GM04504 (cell line): ENCODE measurements at places on chromosomes 13 and 19.

- no peak for DNase-seq
These were observed 471.5 kb downstream of the GPC6 start for GRCh38 chr13:93698016-93698613.

GRCh38 chr13:40975441-40975840 lies 43.7 kb downstream of the ELF1 start:
- no peak for DNase-seq

DNA sequence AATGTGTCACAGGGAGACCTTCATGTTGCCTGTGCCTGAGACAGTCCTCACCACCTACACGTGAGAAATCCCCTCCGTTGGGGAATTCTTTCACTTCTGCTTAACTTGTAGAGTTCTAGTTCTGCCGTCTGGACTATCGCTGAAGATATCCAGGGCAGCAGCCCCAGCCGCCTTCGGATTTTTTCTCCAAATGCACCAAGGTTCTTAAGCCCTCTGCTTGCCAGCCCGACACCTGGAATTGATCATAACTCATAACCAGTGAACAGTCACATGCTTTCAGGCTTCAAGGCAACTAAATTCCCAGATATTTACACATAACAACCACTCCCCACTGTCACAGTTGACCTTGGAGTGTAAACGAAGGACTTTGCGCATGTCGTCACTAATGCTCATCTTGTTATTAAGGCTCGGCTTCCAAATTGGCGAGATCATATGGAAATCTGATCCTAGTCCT lies 114.4 kb downstream of the RAB20 start:
- no peak for DNase-seq

GRCh38 chr13:26663791-26664190 lies 96.8 kb downstream of the GPR12 start:
- no peak for DNase-seq

DNA sequence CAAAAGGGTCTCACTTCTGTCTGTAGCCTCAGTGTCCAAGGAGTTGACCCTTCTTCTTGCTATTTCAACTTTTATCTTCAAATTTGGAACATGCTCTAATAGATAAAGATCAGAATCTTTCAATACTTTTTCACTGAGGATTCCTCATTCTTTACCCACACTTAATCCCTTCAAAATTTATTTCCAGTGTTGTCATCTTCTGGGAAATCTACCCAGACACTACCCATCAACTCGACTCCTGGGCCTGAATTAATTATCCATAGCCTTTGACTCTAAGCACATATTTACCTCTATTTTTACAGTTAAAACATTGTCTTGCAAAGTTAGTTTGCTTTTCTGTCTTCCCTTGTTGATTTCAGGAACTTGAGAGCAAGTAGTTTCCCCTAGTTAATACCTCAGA lies 1022.5 kb downstream of the PCDH9 start:
- no peak for DNase-seq

- DNase-seq = no peak
These were observed 44.2 kb downstream of the SERTM1 start for GRCh38 chr13:36717966-36718545.

DNA sequence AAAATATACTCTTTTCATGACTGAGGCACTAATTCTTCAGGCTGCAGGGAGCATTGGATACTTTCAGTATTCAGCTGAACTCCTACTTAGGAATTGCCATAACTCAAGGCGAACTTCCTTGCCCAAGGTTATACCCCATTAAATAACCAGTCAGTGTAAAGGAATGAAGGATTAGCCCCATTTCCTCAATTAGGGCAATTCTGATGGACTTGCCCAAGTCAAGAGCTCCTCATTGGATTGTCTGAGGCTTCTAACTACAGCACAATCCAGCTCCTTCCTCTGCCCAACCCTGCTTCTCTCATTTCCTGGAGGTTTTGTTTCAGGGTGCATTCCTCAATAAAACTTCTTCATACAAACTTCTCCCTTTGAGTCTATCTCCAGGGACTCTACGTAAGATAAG lies 329.2 kb downstream of the LIG4 start:
- DNase-seq = peak; percentile 29

DNA sequence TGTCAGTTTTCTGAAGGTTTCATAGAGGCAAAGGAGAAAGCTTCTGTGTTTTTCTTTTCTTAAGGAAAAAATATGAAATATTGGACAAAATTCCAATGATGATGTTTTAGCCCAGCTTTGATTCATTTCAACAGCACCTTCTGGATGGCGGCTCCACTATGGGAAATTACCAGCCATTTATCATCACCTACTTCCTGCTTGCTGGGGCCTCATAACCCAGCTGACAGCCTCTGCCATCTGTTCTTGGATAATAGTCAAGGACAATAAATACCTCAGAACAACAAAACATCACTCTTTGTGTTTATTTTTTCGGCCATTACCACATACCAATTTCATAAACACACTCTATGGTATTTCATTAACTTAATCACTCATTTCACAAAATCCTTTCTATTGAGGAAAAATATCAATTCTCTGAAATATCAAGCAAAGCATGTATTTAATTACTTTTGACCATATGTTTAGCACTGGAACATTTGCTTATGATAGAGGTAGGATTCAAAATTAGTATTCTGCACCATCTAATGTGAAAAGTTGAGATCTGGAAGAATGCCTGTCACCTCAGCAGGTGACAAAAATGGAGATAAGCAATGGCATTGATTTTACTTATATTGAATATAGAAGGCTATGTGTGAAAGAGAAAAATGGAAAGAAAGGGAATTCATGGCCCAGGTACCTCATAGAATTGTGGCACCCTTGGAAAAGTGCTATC lies 629.7 kb downstream of the LIG4 start:
- DNase-seq = peak; percentile 17

DNA sequence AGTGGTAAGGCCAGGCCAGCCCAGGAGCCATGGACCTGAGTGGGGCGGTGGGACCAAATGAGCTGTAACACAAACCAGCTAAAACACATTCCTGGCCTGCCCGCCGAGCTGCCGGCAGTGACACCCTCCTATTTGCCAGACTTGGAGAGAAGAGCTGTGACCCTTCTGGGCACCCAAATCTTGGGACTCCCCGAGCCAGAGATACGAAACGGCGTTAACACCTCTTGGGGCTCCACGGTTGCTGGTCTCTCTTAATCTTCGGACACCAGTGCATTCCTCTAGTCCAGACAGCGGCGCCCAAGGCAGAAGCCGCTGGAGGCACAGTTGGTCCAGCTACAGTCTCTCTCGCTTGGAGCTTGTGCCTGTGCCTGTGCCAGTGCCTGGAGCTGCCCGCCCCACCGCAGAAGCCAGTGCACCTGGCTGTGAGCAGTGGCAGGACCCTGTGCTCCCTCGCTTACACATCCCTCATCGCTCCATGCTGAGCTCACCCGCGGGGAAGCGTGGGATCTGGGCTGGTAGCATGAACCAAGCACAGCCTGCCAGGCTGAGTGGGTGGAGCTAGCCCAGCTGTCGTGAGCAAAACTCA lies 147.2 kb upstream of the KLHL1 start:
- DNase-seq = no peak

- DNase-seq = no peak
These were observed 3.0 kb downstream of the LTBP4 start for GRCh38 chr19:40604171-40604646.
